ENCODE measurements at places on chromosomes 4 and X.

- DNase-seq: no peak
Observed at GRCh38 chr4:116180157-116180601, 905.2 kb downstream of the TRAM1L1 start.

- DNase-seq: no peak
Observed at GRCh38 chrX:72080800-72081199, 50.9 kb downstream of the RTL5 start.

DNA sequence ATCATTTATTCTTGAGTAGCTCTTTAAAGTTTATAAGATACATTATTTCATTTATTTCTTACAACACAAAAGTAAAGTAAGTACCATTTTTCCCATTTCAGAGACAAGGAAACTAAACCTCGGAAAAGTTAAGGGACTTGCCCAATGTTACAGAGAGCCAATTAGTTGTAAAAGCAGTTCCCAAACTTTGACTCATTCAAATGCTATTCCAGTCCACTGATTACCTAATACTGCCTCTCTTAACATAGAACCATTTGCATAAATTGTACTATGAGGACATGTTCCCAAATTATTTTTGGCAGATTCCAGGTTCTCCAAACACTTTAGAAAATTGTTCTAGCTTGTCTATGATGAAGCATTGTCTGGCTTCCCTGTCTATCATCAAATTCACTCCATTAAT lies 45.6 kb upstream of the GRIA3 start:
- no peak for DNase-seq

- no peak for DNase-seq
Observed at GRCh38 chr4:90889171-90889570, 762.0 kb downstream of the CCSER1 start.

- no peak for DNase-seq
Observed at GRCh38 chrX:44817029-44817428, 26.8 kb upstream of the DUSP21 start.

DNA sequence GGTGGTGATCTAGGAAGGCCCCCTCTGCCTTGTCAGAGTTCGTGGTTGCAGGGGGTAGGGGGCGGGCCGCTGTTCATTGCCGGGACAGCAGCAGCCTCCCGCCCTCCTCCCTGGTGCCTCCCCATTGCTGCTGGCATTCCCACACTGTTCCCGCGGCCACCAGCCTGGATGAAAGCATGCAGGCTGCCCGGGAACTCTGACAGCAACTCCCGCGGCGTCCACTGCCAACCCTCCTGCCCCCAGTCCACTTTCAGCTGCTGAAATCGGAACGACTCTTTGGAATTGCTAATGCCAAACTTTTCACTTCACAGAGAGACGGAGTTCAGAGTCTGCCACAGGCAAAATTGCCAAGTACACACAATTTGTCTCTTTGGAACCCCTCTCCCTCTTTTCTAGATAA lies 121.9 kb downstream of the BEND2 start:
- no peak for DNase-seq

DNA sequence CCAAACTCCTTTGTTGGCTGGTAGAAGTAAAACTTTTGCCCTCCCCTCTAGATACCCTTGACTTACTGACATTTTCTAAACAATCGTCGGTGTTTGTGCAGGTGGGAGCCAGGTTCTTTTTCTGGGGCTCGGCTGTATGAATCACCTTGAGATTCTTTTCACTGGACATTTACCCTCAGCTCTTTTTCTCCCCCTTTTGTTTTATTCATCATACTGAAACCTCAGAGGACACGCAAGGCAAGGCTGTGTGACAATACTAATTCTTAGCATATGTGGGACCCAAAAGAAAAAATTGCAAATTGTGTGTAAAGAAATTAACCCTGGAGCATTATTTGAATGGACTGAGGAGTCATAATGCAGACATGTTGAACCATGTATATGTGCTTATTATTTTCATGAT lies 194.0 kb downstream of the PCDH19 start:
- DNase-seq: no peak

DNA sequence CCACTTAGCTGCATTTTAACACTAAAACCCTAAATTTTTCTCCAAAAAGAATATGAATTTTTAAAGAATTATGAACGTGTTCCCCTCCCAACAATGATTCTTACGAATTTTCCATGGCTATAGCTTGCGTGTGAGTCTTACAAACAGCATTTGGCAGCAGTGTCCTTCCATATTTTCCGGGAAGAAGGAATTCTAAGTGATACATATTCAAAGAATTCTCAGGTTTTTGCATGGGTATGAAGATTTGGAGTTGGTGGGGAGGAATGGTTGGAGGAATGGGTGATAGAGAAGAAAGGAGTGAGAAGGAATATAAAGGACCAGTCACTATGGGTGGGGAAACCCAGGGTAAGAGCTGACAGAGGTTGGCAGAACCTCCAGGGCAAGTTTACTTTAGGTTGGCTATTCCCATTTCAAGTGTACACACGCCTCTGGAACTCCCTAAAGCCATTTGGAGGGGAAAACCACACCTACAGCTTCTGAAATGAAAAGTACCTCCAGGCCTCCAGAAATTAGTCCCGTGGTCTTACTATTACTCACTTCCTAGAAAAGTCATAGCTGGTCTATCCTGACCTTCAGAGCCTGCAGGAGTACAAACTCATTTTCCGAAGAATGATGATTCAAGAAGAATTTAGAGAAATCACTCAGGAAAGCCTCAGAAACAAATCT lies 420.8 kb upstream of the DIPK2B start:
- no peak for DNase-seq

GRCh38 chrX:45347877-45348276 lies 147.2 kb upstream of the DIPK2B start:
- no peak for DNase-seq

DNA sequence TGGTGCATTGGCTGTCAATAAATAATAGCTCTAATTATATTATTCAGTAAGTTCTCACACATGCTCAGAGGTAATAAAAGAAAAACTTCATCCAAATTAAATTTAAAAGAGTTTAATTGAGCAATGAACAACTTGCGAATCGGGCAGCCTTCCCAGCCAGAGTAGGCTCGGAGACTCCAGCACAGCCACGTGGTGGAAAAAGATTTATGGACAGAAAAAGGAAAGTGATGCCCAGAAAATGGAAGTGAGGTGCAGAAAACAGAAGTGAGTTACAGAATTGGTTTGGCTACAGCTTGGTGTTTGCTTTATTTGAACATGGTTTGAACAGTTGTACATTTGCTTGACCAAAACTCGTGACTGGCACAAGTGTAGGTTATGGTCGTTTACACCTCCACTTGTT lies 13.6 kb upstream of the BOD1L1 start:
- DNase-seq: no peak

GRCh38 chrX:116417968-116418367 lies 18.4 kb upstream of the SLC6A14 start:
- no peak for DNase-seq

- no peak for DNase-seq
Observed at GRCh38 chr4:76563454-76564122, 128.6 kb downstream of the SHROOM3 start.

GRCh38 chr4:121221608-121222007 lies 57.5 kb upstream of the TNIP3 start:
- DNase-seq: no peak

DNA sequence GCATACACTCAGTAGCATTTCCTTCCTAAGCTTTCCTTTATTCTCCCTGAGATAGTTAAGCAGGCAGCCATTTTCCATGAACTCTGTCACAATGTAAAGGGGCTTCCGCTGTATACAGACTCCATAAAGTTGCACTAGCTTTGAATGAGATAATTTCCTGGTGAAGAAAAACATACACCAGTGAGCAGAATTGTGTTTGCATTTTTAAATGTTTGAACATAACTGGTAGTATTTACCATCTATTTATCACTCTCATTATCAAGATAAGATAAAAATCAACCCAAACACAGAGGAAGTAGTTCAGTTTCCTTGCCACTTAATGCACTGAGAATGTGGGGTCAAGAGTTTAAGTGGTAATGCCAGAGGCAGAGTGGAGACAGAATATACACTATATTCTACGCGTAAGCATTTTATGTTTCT lies 54.1 kb downstream of the TXK start:
- DNase-seq: no peak

GRCh38 chrX:17913801-17914200 lies 52.7 kb upstream of the RAI2 start:
- no peak for DNase-seq

- no peak for DNase-seq
Observed at GRCh38 chr4:88524171-88524570, 595 bp upstream of the PYURF start.

GRCh38 chr4:2482192-2482591 lies 13.3 kb downstream of the RNF4 start:
- no peak for DNase-seq

DNA sequence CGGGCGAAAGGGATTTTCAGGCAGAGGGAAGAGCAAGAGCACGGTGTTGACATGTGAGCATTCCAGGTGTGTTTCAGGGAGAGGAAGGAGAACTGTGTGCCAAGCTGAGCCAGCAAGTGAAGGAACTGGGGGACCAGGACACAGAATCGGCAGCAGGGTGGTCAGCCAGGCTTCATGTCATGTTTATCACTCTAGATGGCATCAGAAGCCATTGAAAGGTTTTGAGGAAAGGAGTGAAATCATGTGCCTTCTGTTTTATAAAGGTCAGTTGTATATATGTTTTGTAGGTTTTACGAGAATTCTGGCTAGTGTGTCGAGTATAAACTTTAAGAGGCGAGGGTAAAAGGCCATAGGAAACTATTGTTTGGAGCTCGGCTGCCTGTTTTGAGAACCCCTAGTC lies 682.3 kb downstream of the TRIML1 start:
- no peak for DNase-seq

DNA sequence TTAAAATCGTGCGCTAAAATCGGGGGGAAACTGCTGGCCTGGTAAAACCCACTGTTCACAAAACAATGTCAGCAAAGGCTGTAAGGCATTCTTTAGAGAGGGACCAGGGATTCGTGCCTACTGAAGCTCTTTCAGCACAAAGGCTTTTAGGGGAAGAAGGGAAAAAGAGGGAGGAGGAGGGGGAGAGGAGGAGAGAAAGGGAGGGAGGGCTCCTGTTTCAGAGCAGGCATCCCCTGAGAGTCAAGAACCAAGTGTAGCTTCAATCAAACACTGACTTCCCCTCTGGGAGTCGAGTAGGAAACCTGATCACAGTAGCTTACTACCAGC lies 9.5 kb downstream of the BCOR start:
- DNase-seq: no peak

DNA sequence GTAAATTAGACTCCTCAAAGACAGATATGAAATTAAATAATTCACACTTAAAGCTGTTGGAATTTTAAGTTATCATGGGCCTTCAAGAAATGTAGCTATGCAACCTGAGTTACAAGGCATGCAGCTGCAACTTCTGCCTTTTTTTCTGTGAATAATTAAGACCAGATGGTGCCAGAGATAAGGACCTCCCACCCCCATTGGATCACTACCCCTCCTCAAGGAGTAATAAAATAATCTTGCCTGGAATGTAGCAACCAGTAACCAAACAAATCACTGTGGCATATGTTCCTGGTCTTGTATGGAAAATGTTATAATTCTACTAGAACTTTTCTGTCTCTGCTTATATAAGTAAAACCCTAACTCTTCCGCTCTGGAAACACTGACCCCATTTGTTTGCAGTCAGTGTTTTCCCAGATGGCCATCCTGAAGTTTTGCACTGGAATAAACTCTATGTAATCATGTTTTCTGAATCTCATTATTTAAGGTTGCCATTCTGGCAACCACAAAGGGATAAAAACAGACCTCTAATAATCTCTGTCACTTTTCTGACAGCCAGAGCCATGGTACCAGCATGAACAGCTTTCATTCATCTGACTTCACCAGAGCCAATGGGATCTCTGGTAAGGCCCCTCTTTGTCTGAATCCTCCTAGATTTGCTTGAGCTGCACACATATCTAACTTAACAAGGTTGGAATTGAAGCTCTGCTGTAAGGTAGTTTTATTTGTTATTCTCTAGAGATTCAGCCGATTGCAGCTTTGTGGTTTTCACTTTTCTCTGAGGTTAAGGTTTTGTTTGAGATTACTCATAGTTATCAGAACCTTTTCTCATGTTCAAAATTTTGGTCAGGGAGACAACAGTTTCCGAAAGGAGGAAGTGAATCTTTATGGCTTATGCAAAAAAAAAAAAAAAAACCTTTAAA lies 274.6 kb downstream of the NAF1 start:
- no peak for DNase-seq

- DNase-seq: no peak
Observed at GRCh38 chr4:149987330-149988086, 90.7 kb upstream of the DCLK2 start.

- no peak for DNase-seq
Observed at GRCh38 chr4:44766453-44766852, 40.1 kb upstream of the GNPDA2 start.

DNA sequence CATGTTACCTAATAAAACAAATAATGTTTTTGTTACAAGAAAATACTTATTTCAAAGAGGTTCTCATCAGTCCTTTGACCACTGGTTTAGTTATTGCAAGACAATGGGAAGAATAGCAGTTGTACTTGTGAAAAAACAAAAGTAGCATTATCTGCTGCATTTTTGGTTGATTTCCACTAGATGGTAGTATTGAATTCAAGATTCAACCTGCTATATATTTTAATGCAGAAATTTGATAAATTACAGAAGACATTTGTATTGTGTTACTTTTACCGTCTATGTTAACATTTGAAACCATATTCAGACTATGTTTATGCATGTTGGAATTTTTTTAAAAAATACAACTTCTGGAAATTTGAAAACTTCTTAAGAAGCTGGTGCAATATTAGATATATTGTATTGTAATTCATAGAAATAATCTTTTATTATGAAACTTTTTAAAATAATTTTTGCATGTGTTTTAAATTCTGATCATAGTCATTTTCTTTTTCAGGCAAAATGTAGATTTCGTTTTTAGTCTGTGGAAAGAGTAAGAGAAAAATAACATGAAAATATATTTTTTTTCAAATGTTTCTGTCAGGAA lies 56.4 kb downstream of the SPCS3 start:
- DNase-seq: no peak

DNA sequence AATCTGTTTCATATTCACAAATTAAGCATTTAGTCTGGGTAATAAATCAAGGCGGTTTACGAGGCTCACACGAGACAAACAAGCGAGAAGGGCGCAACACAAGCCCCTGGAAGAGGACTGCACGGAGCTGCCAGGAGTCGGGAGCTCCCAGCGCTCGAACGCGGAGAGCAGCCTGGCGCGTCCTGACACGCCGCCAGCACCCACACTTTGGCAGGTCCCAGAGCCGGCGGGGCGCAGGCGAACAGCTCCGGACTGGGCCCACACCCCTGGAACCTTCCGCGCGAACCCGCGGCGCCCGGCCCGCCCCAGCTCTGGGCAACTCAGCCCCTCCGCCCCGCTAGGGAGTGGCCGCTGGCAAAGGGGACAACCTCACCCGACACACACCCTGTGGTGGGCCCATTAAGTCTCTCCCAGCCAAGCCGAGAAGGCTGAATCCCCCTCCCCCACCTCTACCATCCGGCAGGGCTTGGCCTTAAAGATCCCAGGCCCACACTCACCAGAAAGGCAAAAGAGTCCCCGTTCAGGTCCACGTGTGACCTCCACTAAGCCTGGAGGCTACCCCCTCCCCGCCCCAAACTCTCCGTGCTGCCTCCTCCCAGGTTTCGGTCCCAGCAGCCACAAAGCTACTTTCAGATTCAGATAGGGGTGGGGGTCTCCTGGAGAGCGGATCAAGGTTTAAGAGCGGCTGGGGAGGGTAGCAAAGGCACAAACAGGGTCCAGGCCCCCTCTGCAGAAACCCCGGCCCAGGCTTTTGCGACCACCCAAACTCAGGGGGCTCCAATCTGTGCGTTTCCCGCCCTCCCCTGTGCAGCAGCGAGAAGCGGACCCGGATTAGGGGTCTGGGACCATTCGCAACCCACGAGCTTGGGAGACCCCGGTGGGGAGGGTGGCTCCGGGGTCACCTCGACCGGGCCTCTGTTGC lies 47.5 kb upstream of the BCOR start:
- DNase-seq: no peak
